CD4-positive, alpha-beta memory T cell (primary cell): ENCODE measurements at places on chromosomes 11 and 22.

DNA sequence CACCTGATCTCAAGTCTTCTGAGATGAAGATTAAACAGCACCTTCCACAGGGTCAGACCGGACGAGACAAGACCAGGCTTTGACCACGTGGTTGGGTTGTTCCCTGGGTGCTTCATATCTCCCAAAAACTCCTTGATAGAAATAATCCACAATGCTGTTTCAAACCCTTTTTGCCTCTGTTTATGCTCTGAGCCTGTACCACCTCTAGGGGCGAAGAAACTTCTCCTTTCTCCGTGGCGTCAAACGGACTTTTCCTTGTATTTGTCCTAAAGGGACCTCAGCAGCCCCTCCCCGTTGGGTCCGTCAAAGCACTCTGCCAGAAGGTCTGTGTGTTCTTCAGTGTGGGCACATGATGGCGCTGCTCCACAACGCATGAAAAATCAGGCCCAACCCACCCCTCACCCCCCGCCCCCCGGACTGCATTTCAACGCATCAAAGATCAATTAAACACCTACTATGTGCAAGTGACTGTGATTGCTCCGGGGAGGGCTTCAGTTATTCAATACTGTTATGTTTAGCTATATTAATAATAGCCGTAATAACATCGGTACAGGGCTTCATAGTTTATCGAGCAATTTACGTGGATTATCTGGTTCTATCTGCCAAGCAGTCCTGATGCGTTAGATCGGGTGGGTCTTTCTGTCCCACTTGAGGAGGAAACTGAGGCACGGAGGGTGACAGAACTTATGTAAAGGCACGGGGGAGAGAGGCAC is 17.3 kb upstream of the EIF3D start:
- DNase-seq: no peak

DNA sequence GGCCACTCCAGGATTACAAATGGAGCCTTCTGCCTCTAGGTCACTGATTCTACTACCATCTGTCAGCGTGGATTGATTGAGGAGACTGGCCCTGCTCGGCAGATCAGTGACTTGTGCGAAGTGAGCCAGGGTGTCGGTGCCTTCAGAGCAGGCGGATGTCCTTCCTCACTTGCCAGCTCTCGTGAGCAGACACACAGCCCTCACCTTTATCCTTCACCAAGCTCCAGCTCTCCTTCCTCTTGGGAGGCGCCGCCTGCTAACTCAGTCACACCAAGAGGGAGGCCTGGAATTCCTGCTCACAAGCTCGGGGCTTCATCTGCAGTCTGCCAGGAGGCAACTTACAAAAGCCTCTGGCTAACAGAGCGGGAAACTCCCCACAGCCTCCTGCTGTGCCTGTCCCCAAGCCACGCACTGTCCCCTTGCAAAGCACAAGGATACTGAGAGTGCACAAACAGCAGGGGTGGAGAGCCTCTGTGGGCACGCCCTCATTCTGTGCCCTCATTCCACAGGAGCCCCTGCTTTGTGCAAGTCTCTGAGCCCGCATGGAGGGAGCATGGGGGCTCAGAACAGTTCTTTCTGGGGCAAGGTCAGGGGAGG is 3.5 kb upstream of the TCF20 start:
- DNase-seq: no peak

GRCh38 chr11:34525098-34525497 is 11.5 kb upstream of the ELF5 start:
- no peak for DNase-seq

DNA sequence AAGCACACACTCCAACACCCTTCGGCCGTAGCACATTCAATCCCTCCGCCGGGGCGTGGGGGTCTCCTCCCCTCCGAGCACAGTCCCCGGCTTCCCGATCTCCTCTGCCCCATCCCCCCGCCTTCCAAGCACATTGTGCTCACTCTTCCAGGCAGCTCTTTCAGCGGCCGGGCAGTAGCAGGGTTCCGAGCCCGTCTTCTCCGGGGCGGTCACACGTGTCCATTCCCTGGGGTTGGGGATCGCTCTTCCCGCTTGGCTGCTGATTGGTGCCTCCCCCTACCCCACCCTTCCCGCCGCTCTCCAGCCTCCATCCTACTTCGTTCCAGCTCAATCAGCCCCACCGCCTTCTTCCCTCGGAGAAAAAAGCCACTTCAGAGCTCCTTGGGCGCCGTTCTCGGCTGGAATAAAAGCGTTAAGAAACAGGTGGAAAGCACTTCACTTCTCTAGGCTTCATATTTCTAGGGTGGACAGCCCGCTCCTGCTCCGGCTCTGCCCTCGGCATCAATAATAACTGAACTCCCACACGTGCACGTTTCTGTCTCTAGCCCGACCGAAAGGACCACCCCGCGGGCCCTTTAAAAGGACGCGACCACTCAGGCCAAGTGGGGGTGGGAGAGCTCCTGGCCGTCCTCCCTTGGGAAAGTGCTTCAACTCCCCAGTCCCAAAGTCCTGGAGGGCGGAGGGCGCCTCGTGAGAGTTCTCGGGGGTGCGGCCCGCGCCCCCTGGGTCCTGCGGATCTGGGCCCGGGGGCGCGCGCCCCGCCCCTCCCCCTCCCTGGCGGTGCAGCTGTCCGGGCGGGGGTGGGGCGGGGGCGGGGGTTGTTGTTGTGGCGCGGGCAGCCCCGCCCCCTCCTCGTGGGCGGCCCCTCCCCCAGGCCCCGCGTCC is 464 bp upstream of the CECR2 start:
- no peak for DNase-seq

GRCh38 chr11:74345420-74345819 is 34.0 kb upstream of the P4HA3 start:
- no peak for DNase-seq

DNA sequence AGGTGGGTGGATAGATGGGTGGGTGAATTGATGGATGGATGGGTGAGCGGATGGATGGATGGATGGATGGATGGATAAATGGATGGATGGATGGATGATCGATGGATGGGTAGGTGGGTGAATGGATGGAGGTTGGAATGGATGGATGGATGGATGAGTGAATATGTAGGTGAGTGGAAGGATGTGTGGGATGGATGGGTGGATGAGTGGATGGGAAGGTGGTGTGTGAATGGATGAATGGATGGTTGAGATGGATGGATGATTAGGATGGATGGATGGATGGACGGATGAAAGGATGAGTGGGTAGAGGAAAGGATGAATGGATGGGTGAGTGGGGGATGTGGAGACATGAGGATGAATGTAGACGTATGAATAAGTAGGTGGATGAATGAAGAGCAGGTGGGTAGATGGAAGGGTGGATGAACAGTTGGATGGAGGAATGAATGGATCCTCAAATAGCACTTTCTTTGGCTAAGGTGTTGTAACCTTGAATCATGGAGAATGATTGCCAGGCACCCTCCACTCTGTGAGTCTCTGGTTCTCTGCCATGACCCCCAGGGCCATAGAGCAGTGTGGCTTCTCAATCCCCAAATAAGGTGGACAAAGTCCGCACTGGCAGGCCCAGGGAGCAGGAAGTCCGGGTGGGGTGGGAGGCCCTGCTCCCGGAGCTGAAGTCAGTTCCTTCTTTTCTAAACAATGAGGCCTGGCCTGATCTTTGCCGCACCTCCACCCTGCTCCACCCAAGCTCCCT is 36.9 kb downstream of the IGF2 start:
- no peak for DNase-seq

DNA sequence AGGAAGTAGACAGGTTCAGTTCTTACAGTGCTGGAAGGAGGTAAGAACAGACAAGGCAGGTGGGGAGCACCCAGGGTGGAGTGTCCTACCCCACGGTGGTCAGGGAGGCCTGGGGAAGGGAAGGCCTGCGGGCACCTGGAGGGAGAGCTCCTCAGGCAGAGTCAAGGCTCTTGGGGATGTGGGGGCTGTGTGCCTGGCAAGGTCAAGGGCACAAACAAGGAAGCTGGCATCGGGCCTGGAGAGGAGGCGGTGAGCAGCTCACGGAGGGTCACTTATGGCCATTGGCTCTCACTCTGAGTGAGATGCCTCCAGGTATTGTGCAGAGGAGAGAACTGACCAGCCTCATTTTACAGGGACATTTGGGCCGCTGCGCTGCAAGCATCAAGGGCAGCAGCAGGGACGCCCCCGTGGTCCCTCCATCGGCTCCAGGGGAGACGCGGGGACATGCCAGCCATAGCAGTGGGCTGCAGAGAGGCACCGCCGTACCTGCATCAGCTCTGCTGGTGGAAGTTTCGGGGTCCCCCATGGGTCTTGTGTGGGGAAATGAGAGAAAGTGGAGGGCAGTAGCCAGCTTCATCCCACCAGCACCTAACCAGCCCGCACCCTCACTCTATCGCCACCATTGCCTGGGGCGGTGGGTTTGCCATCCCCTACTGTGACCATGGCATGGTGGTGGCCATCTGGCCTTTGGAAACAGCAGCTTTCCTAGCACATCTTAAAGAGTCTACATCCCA is 37.5 kb upstream of the RTL6 start:
- DNase-seq: no peak

GRCh38 chr11:70072861-70073755 is 5.0 kb upstream of the ANO1 start:
- DNase-seq: no peak

DNA sequence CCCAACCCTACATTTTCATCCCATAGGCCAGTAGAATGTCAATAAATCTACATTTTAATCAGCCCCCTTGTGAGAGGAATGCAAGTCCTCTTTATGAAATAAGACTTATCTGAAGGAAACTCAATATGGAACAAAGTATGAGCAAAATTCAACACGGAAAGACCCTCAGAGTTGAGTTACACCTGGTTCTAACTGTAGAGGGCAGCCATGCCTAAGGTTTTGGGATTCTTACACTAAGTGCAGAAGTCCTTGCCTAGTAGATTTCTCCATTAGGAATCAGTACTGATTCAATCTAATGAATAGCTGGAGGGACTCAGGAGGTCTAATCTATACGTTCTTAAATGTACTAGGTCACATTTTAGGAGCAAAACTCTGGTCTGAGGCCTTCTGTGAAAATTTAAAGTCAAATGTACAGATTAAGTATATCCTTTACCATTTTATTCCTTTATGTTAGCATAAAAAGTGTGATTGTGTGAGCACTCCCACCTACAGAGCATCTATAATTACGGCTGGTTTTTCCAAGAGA is 904.5 kb downstream of the DLG2 start:
- no peak for DNase-seq

- DNase-seq: no peak
Measured at GRCh38 chr22:28948424-28948823, 65.1 kb downstream of the ZNRF3 start.

DNA sequence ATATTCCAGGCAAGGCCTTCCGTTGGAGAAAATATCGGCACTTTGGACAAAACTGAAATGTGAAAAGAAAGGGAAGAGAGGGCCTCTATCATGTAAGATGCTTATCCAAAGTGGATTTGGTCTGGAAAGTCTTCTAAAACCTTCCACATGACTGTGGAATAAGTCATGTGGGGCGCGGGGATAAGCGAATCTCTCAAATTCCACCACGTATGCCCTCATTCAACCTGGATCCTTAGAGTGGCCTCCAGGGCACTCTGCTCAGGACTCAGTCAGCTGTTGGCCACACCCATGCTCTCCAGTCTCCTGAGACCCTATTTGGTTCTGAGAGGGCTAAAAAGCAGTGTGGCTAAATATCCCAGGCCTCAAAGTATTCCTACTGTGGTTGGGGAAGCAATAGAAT is 2.0 kb upstream of the TIMP3 start:
- no peak for DNase-seq

DNA sequence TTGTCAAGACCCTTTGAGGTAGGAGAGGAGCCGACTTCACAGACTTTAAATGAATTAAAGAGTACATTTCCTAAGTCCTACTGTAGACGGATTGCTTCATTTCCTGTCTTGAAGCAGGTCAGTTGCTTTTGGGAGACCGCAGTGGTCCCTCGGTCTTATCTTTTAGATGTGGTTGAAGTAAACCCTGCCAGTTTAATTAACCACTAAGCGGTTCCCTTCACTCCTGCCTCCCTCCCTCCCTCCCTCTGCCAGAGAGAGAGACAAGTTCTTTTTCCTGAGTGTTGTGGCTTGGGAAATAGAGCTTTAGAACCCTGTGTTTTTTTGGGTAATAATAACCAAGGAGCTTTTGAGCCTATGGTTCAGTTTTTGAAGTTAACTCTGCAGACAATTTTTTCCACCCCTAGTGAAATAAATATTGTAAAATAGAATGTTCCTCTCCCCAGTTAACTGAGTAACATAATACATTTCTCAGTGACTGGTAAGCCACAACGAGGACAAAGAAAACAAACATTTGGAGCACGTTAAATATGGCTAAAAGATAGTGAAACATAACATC is 147.5 kb downstream of the LDLRAD3 start:
- DNase-seq: no peak

- DNase-seq: no peak
Measured at GRCh38 chr11:43925932-43926505, 16.4 kb upstream of the C11orf96 start.

DNA sequence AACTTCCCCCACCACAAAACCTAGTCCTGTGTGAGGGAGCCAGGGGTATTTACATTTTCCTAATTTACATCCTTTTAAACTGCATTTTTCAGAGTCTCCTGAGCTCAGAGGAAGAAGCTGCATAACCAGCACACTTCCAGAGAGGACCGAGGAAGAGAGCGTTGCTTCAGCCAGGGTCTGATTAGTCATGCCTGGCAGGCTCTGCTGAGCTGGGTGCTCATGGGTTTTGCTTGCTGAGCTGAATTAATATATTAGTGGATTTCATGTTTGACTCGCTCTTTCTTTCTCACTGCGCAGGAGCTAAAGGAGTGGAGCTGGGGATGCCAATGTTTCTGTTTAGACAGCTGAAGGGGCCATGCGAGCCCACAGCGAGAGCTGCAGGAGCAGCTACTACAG is 539.3 kb upstream of the B3GAT1 start:
- DNase-seq: no peak

DNA sequence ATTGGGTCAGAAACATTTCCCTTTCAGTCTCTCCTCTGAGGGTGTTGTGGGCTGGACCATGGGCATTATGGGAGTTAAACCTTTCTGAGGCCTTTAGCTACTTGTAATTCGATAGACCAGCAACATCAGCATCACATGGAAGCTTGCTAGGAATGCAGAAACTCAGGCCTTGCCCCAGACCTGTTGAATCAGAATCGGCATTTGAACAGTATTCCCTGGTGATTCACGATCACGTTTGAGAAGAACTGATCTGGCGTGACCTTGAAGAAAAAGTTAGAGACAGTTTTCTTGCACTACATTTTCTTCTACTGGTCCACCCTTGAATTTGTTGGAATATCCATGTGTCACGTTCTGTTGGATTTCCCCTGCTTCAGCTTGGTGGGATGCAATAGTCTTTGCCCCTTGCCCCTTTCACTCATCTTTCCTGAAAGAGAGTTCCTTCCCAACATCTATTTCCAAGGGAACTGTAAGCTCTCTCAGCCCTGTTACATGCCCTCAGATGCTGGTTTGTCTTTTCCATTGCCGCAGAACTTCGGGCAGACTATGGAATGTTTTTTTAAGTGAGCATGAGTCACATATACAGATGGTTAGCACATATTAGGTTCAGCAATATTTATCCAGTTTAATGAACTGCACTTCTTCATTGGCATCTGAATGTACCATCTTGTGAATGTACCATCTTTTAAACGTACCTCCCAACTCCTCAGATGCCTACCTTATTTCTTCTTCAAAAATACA is 23.9 kb downstream of the EHF start:
- no peak for DNase-seq

- DNase-seq: no peak
Measured at GRCh38 chr22:47816863-47817210, 1054.4 kb downstream of the TBC1D22A start.
